ENCODE measurements at places on chromosomes 16 and 17. TPM values are rescaled to one million over a fixed set of nuclear protein-coding genes. Genes with fewer than 3 reads are reported as not detected.

DNA sequence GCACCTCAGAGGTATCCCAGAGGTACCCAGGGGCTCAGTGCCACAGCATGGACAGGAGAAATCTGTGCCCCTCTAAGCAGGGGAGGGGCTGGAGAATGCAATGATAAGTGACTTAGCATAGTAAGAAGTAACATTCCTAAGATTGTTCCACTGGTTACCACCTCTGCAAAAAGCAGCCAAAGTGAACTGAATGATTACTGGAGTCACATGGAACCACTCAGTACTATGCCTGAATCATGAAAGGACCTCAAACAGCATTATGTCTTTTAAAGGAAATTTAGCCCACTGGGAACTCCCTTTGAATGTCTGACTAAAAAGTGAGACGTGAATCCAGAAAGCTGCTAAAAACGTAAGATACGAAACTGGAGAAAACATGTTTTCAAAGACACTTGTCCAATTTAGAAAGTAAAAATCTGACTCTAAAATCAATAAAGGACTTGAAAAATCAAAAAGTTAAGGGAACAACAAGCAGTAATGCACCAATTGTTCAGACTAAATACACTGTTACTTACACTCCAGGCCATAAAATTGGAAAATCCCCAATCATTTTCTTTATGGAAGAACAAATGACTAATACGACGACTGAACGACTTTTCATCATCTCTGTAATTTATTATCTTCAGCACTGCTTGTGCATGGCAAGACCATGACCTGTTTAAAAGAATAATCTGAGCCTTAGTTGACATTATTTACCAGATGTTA lies 38.6 kb downstream of the LITAFD start:
- peak overlapping the region; percentile 42 for H3K27ac ChIP-seq
- H3K27me3 ChIP-seq, result no peaks in the 10 kb centered on the region
- H3K4me3 ChIP-seq, result no peak overlapping the region
- peaks cover 68% of the 10 kb centered on the region for H3K36me3 ChIP-seq
- peaks cover 65% of the 10 kb centered on the region for H3K4me1 ChIP-seq
- DNase-seq, result no peak

Gene BRICD5
- 6.9 TPM for total RNA-seq

Gene HIGD1B
- not detected for total RNA-seq

Gene KCNJ18
- not detected for total RNA-seq

Gene MIEN1
- total RNA-seq, result 32.5 TPM

GRCh38 chr17:55735731-55736405 lies 13.2 kb upstream of the TMEM100 start:
- peak; percentile 51 for DNase-seq
- peaks cover 31% of the 10 kb centered on the region for H3K4me1 ChIP-seq
- no peak overlapping the region for H3K4me3 ChIP-seq
- no peaks in the 10 kb centered on the region for H3K36me3 ChIP-seq
- H3K27ac ChIP-seq, result no peak overlapping the region

DNA sequence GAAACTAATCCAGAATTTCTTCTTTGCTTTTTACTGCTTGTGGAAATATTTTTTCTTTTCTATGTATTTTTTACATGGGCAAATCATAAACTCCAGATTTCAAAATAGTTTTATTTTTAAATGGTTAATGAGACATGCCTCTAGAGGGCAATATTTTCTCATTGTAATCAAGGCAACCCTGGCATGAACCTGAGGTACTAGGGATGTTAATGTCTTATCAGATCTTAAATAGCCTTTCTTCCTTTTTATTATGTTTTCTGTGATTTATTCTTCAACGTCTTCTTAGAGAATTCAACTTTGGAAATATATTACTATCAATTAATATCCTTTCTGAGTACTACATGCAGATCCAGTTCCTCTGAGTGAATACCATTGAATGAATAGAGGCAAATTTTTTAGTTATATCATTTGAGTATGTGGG lies 324.7 kb downstream of the BCAS3 start:
- DNase-seq, result no peak
- no peaks in the 10 kb centered on the region for H3K4me1 ChIP-seq
- no peak overlapping the region for H3K4me3 ChIP-seq
- no peaks in the 10 kb centered on the region for H3K36me3 ChIP-seq
- H3K27ac ChIP-seq, result no peak overlapping the region

Gene KRTAP4-3
- not detected for total RNA-seq

GRCh38 chr17:73759324-73759723 lies 115.1 kb upstream of the SDK2 start:
- H3K4me1 ChIP-seq, result peaks cover 6% of the 10 kb centered on the region
- H3K27me3 ChIP-seq, result no peaks in the 10 kb centered on the region
- DNase-seq, result no peak
- no peak overlapping the region for H3K27ac ChIP-seq

GRCh38 chr17:80116276-80116920 lies 15.0 kb downstream of the GAA start:
- H3K27ac ChIP-seq, result no peak overlapping the region
- no peaks in the 10 kb centered on the region for H3K4me1 ChIP-seq
- DNase-seq, result no peak
- H3K4me3 ChIP-seq, result no peak overlapping the region
- H3K27me3 ChIP-seq, result no peaks in the 10 kb centered on the region

DNA sequence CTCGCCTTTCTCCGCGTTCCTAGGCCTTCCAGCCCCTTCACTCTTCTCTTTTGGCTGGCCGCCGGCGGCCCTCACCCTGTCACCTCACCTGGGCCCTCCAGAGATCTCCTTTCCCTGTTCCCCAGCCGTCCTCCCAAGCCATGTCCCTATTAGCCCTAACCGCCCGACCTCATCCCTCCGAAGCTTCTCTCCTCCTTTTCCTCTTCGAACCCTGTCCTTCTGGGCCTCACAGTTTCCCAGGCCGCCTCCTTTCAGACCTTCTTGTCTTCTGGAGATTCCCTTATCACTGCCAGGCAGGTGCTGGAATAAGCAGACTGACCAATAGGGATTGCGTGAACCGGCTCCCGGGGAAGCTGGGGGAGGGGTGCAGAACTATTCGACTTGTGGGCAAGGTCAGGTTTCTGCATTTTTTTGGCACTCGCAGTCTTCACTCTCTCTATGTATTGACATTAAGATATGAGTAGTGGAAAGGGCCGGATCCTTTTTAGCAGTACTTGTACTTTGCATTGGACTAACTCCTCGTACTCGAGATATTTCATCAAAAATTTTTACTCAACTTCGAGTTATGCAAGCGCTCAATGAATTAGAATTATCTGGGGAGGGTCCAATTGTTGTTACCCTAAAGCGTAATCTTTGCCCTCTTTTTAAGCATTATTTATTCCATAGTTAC lies 690 bp downstream of the RHOT1 start:
- no peaks in the 10 kb centered on the region for H3K27me3 ChIP-seq
- H3K4me3 ChIP-seq, result peak overlapping the region; percentile 90
- peak; percentile 40 for DNase-seq
- peaks cover 30% of the 10 kb centered on the region for H3K4me1 ChIP-seq
- peaks cover 4% of the 10 kb centered on the region for H3K36me3 ChIP-seq

DNA sequence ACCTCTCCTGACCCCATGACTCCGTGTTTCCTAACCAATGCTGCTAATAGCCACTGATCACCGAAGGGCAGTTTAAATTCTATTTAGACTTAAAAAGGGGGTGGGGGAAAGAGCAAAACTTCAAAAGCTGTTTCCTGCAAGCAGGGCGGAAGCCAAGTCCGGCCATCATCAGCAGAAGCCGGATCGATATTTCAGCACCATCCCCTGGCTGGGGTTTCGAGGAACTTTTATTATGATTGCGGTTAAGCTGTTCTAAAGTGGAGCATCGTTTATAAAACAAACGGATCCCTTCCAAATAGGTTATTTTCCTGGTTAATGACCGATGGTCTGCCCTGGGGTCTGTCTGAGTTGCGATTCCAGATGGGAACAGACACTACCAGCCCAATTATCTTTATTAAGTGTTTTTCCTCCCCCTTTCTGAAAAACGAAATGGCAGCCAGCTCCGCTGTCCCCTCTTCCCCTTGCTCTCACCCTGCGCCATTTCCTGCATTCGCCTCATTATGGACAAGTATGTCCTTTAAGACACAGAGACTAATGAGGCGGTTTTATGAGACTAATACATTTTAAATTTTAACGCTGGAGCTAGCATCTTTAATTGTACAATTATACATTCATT lies 76.1 kb upstream of the IRX3 start:
- H3K27ac ChIP-seq, result no peak overlapping the region
- no peak for DNase-seq
- H3K4me1 ChIP-seq, result no peaks in the 10 kb centered on the region

DNA sequence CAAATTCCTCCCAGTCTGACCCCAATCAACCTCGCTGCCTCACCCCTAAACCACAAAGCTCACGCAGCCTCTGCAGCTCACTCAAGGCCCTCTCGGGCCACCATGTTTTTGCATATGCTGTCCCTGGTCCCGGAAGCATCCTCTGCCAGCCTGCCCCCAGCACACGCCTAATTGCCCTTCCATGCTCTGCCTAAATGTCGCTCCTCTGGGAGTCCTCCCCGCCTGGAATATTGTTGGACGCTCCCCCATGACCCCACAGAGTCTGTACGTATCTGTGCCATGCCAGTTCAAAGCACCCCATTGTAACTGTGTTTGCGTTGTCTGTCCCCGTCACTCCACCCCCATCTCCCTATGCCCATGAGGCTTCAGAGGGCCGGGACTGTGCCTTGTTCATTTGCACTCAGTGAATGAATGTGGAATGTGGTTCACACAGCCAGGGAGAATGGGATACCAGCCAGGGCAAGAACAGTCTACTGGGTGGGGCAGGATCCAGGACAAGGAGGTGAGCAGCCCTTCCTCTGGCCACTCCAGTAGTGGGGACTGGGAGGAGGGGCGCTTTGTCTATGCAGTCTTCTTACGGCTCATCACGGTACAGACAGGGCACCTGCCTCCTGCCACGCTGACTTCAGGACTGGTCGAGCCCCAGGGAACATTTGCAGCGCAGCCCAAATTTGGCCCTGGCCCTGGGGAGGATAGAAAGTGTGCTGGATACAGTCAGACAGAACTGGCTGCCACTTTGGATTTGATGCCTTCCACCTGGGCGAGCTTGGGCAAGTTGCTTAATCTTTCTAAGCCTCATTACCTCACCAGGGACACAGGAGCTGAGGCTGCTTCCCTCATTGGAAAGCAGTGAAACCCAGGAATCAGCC lies 48.5 kb downstream of the NOS2 start:
- no peak overlapping the region for H3K27ac ChIP-seq
- no peak for DNase-seq
- no peaks in the 10 kb centered on the region for H3K36me3 ChIP-seq
- H3K27me3 ChIP-seq, result no peaks in the 10 kb centered on the region
- no peaks in the 10 kb centered on the region for H3K4me1 ChIP-seq

- no peak for DNase-seq
- H3K27ac ChIP-seq, result no peak overlapping the region
- H3K36me3 ChIP-seq, result peaks cover 34% of the 10 kb centered on the region
- peaks cover 3% of the 10 kb centered on the region for H3K4me1 ChIP-seq
- H3K27me3 ChIP-seq, result no peaks in the 10 kb centered on the region
Observed at GRCh38 chr17:47604598-47604927, 45.2 kb upstream of the KPNB1 start.

Gene TNRC6C
- total RNA-seq, result 26.6 TPM

- H3K36me3 ChIP-seq, result no peaks in the 10 kb centered on the region
- H3K27me3 ChIP-seq, result no peaks in the 10 kb centered on the region
- H3K4me3 ChIP-seq, result no peak overlapping the region
- H3K4me1 ChIP-seq, result no peaks in the 10 kb centered on the region
Observed at GRCh38 chr17:40914075-40914855, 23.2 kb downstream of the KRT23 start.

Gene PRSS33
- total RNA-seq, result 0.29 TPM

GRCh38 chr16:73233329-73233765 lies 185.4 kb upstream of the ZFHX3 start:
- H3K27ac ChIP-seq, result no peak overlapping the region
- no peaks in the 10 kb centered on the region for H3K36me3 ChIP-seq
- H3K27me3 ChIP-seq, result no peaks in the 10 kb centered on the region
- no peak overlapping the region for H3K4me3 ChIP-seq

Measured in activated CD8-positive, alpha-beta T cell treated with anti-CD3 and anti-CD28 coated beads for 36 hours (primary cell).